ENCODE measurements at places on chromosomes 4 and X.

DNA sequence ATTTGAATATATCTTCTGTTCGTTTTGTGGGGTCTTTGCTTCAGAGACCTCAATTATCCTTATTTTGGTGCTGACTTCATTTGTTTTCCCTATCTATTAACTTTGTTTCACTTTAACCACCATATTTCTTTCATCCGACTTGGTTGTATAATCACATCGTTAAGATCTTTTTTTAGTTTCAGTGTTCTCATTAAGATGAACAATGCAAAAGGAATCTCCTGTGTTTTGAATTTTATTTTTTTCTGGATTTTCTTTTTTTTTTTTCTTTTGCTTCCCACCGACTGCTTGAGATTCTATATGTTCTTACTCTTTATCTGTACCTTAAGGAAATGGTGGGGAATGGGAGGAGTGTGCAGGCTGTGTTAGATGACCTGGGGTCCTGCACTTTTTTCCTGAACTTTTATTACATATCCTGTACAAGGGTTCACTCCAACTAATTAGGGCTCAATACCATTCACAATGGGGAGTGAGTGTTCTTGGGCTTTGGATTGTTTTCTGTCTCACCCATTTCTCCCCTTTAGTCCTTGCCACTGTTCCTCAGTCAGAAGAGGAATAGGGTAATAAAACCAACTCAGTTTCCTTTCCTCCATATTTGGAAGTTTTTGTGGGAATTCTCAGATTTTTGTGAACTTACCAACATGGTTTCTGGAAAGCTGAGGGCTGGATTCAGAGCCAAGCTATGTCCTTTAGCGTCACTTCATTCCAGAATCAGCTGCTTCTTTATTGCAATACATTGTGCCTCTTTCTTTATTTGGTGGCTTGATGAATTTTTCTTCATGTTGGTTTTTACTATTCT lies 43.2 kb upstream of the BMPR1B start:
- H3K36me3 ChIP-seq, result no peaks in the 10 kb centered on the region
- peaks cover 63% of the 10 kb centered on the region for H3K27me3 ChIP-seq
- H3K27ac ChIP-seq, result no peak overlapping the region
- no peak overlapping the region for H3K4me3 ChIP-seq
- no peaks in the 10 kb centered on the region for H3K4me1 ChIP-seq

DNA sequence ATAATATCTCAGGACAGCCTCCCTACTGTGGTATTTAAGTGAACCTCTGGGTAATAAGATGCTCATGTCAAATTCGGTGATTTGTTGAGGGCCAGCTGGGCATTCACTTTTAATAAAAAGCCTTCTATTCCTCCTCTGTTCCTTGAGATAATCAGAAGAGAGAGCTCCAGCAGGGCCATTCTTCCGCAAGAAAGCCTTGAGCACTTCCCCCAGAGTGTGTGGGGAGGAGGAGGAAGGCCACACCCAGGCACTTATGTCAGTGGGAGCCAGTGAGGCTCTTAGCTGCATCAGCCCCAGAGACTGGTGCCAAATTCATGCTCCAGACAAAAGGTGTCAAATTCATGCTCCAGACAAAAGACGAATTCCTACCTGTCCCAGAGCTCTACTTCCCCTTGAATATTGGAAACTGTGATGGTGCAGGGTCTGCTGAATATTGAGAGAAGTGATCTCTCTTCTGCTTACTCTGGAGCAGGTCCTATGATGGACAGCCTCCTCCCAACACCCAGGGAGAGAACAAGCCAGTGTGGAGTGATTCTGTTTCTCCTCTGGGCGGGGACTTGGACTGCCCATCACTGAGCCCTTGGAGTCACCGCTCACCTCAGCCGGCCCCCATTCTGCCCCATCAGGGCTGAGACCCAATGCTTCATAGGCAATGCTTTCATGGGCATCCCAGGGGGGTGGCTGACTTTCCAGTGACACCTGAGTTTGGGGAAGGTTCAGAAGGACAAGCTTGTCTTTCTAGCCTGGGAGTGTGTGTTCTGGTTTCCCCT lies 68.1 kb downstream of the FHDC1 start:
- DNase-seq, result no peak
- H3K27me3 ChIP-seq, result no peaks in the 10 kb centered on the region
- no peak overlapping the region for H3K27ac ChIP-seq
- H3K4me3 ChIP-seq, result no peak overlapping the region

- H3K36me3 ChIP-seq, result no peaks in the 10 kb centered on the region
- no peak overlapping the region for H3K4me3 ChIP-seq
- no peaks in the 10 kb centered on the region for H3K27me3 ChIP-seq
- no peak overlapping the region for H3K27ac ChIP-seq
- no peaks in the 10 kb centered on the region for H3K4me1 ChIP-seq
Observed at GRCh38 chrX:47749185-47749967, 87.3 kb upstream of the ZNF81 start.

DNA sequence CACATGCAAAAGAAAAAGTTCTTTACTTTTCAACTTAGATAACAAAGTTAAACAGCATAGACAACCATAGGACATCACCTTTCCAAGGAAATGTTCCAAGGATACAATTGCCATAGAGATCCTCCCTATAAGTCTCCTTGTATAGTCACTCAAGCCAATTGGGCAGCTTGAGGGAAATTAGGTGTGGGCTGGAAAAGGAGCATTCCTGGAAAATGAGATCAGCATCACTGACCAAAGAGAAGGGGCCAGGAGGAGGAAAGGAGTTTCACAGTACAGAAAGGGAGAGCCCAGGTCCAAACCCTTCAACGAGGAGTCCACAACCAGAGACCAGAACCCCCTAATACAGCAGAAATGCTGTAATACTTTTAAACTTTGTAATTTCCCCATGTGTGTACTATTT lies 91.5 kb upstream of the PPARGC1A start:
- no peaks in the 10 kb centered on the region for H3K36me3 ChIP-seq
- H3K4me1 ChIP-seq, result peaks cover 7% of the 10 kb centered on the region
- no peak overlapping the region for H3K4me3 ChIP-seq
- DNase-seq, result no peak
